Progenitor cell of endocrine pancreas (in vitro differentiated cells): ENCODE measurements at places on chromosomes 3 and 15.

DNA sequence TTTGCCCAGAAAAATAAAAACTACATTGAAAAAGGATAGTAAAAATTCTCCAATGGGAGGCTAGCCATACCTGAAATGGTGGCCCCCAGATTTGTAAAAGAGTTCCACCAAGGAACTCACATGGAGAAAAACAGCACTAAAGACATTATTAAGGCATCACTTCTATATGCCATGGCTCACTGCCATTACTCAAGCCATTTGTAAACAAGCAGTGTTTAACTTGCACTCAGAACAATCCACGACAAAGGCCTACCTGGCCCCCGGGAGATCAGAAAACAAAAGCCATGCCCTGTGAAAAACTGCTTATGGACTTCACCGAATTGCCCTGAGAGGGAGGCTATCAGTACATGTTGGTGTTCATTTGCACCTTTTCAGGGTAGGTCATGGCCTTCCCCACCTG, 19.6 kb downstream of the CCR8 start:
- no peak for DNase-seq

GRCh38 chr15:85004550-85004949, 22.9 kb downstream of the PDE8A start:
- DNase-seq = no peak

DNA sequence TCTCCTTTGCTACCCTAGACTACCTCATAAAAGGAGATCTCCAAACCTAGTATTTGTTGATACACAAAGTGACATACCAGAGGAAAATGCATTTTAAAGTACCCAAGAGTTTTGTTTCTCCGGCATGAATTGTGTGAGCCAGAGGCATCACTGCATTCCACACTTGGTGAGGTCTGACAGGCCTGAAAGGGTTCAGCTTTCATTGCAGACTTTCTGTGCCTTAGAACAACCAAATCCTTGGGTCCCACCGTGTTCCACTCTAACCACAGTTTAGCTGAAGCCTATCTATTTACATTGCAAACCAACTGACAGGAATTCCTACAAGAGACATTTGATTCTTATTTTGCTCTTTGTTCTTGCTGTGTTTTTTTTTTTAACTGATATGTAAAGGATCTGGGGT, 21.0 kb upstream of the EID1 start:
- DNase-seq = no peak

DNA sequence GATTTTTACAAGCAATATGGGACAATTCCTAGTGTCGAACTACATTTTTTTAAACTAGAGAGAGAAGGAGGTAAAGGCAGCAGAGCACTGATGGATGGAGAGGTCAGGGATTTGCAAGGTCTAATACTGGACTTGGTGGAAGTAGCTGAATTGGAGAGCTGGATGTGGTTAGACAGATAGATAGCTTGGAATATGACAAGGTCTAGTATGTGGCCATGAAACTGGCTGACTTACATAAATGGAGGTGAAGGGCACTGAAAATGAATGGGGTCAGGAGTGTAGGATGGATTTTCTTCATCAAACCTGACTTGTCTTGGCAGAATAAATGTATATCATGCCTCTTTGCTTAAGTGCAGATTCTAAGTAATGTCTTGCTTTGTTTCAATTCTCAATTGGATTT, 10.1 kb upstream of the RTP4 start:
- DNase-seq = no peak

DNA sequence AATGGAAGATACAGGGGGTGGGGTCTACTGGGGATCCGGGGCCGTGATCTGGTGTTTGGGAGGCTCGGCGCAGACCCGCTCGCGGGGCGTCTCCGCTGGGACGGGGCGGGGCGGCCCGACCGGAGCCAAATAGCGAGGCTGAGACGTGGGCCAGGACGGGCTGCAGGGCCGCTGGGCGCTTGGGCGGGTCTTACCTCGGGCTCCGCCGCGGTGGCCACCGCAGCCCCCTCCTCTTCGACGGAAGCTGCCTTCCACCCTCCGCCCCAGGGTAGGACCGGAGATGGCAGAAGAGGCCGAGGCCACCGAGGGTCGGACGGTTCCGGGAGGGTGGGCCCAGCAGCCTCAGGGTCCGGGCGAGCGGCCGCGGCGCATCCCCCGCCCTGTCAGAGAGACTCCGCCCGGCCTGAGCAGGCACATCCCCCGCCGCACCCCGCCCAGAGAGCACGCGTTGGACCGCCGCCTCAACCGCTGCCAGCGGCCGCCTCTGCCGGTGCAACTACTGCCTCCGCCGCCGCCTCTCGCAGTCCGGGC, 399 bp downstream of the MYO9A start:
- peak; percentile 54 for DNase-seq

- no peak for DNase-seq
These were observed 90.1 kb upstream of the CADPS start for GRCh38 chr3:62965311-62965710.

- DNase-seq = no peak
These were observed 66.2 kb downstream of the KLF13 start for GRCh38 chr15:31392761-31393401.

DNA sequence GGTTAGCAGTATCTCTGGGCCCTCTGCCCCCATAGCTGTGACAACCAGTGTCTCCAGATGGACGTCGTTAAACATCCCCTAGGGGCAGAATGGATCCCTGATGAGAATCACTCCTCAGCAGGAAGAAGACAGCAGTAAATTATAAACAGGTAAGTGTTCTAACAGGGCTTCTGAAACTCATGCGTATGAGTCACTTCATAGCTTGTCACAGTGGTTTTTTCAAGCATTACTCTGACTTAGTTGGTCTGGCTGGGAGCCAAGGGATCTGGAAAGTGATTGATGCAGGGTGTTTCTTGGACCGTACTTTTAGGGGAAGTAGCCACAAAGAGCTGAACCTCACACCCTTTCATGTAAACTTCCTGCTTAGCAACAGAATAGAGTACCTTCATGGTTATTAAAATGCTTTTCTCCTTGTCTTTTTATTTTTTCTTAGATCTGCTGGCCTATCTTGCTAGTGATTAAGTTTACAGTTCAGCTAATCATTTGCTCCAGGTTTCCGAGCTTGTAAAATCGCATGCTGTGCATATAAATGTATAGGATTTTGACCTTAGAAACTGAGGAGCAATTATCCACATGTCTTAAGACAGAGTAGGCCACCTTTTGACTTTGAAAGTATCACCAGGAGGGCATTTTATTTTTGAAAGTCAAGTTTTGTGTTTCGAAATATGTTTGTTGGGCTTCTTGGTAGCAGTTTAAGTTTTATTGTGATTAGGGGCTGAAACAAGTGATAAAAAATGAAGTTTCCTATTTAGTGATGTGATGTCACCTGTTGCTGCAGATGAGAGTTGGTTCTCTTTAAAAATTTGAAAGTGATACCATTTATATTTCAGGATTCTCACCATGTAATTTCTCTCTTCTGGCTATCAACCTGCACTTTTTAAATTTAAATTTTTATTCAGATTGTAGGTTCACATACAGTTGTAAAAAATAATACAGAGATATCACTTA, 333.9 kb downstream of the PTPRG start:
- DNase-seq = no peak

DNA sequence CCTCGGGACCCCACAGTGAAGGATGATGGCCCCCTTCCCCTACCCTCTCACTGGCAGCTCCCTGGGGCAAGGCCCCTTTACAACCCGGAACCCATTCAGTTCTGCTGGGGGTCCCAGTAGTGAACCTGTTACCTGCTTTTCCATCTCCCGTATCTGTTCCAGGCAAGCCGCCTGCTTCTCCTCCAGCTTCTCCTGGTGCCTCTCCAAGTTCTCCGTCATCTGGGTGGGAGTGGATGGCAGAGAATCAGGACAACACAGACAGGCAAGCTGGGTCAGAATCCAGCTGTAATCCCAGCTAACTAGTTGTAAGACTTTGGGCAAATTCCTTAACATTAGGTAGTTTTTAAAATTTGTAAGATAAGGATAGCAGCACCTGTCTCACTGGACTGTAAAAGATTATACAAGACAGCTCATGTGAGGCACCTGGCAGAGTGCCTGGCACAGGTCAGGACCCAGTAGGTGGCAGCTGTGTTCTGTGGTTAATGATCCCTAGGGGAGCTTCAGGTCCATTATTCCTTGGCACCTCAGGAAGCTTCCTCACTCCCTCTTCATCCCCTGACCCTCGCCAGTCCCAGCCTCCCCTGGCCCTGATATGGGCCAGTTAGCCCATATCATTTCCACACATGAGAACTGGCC, 6.4 kb upstream of the ANKRD63 start:
- no peak for DNase-seq

- DNase-seq = peak; percentile 56
These were observed 625.8 kb downstream of the TAFA4 start for GRCh38 chr3:68306571-68306970.

GRCh38 chr15:71316911-71317310, 201.6 kb downstream of the THSD4 start:
- DNase-seq = no peak

- no peak for DNase-seq
These were observed 27.1 kb upstream of the VPS8 start for GRCh38 chr3:184784731-184785500.

- no peak for DNase-seq
These were observed 27.8 kb upstream of the GMPPB start for GRCh38 chr3:49751501-49751900.

- no peak for DNase-seq
These were observed 204.9 kb downstream of the CADPS start for GRCh38 chr3:62670351-62670750.

DNA sequence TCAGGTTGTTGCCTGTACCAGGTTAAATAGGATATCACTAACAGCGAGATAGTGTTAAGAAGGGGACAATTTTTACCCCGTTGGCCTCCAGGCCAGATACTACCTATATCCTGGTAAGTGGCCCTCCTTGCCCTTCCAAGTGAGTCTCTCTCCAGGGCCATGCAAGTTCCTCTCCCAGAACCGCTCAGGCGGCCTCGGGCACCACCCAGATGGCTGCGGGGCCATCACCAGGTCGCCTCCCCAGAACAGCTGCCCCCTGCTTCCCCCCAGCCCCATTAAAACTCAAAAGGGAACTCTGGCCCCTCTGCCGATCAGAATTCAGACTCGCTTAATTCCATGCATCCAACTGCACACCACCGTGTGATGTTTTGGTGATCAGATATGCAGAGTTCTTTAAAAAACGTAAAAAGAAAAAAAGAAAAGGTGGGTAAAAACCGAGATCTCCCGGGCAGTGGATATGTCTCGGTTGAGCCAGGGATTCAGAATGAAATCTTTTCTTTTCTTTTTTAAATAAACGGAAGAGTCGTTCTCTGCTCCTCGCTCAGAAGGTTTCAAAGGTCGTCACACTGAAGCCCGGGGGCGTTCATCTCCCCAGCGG, 1.9 kb upstream of the TRIM71 start:
- no peak for DNase-seq

DNA sequence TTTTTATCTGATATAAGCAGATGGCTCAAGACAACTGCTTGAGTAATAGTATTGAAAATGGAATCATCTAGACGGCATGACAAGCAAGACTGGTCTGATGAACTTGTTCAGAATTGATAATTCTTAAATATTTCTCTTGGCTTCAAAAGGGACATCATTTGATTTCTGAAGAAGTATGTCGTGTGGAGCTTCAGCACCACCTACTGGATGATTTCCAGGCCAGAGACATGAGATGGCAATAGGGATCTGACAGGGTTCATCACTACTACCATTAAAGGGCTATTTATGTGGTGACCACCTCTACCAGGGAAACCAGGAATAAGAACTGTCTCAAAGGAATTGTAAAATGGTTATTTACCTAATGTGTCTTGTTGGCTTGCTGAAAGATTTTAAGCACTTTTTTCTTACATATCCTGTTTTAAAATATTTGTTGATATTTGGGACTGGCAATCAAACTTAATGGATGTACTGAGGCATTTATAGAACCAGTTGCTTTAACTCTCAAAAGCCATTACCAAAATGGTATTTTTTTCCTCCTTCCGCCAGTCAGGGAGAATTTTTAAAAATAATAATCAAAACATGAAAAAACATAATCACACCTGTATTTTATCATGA, 99.5 kb upstream of the FAM98B start:
- peak; percentile 21 for DNase-seq

DNA sequence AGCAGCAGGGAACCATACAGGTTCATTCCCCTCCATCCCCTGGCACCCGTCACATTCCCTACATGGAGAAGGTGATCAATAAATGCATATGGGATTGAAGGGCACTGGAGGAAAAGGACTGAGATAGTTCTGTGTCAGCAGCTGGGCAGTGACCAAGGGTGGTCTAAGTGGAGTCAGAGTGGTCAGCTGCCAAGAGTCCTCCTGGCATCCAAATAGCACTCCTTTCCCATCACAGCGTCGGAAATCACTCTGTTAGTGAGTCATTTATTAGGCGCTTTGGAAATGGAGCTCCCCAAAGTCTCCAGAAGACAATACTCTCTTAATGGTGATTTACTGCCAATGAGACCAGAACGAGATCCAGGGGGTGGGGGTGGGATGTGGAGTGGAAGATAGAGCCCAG, 6.8 kb upstream of the TRH start:
- DNase-seq = no peak

DNA sequence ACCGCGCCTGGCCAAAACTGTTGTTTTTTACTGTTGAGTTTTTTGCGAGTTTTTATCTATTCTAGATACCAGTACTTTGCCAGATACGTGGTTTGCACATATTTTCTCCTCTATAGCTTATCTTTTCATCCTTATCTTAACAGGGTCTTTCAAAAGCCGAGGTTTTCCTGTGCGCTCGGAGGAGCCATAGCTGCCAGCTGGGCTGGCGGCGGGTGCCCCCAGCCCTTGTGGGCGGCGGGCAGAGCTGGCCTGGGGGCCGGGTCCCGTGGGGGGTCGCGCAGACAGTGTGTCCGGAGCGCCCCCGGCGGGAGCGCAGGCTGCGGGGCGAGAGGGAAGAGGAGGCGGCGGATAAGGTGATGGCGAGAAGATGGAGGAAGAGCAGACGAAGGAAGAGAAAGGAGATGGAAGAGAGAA, 11.1 kb upstream of the EIF4A2 start:
- no peak for DNase-seq

DNA sequence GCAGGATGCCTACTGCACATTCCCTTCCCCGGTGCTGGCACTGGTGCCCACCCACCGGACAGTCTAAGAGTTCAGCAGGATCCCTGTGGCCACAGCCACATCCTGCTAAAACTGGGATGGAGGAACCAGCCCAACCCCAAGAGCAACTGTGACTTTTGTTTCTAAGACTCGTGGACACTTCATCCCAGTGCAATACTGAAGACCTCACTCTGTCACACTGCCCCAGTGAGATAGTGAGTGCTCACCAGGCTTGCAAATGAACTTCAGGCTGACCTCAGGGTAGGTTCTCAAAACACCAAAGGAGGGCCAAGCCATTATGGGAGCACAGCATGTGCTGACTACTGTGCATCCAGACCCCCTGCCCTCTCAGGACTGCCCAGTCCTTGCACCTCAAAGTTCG, 46.7 kb upstream of the MTMR14 start:
- DNase-seq = no peak

GRCh38 chr3:156433138-156433537, 121.8 kb downstream of the SSR3 start:
- DNase-seq = no peak
